GDM1 (cell line): ENCODE measurements at places on chromosomes 4 and X.

DNA sequence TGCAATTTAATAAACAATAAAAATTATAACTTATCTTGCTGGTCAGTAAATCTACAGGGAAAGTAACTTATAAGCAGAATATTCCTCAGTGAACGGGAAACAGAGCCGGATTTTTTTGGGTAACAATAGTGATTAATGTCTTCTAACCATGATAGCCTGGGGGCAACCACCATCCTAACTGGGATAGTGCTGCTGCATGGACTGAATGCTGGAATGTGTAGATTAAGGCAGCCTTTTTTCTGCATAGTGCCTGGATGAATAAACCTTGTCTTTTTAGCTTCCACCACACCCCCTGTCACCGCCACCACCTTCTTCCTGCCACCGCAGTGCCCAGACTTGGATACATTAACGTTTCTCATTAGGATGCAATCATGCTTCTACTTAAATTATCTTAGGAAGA, 83.6 kb upstream of the LNX1 start:
- no peak for DNase-seq

- no peak for DNase-seq
Measured at GRCh38 chr4:56535915-56536314, 30.3 kb downstream of the ARL9 start.

- DNase-seq: no peak
Measured at GRCh38 chr4:24885342-24885741, 27.5 kb downstream of the CCDC149 start.

- DNase-seq: no peak
Measured at GRCh38 chr4:1154126-1154522, 18.3 kb downstream of the SPON2 start.
